Lung microvascular endothelial cell (primary cell): ENCODE measurements at places on chromosomes 16 and 17. TPM values are rescaled to one million over a fixed set of nuclear protein-coding genes. Genes with fewer than 3 reads are reported as not detected.

Gene CCDC78
- total RNA-seq, result 0.40 and 0.44 TPM in 2 replicates

GRCh38 chr17:47224966-47225365 lies 15.8 kb downstream of the MYL4 start:
- DNase-seq, result no peak

DNA sequence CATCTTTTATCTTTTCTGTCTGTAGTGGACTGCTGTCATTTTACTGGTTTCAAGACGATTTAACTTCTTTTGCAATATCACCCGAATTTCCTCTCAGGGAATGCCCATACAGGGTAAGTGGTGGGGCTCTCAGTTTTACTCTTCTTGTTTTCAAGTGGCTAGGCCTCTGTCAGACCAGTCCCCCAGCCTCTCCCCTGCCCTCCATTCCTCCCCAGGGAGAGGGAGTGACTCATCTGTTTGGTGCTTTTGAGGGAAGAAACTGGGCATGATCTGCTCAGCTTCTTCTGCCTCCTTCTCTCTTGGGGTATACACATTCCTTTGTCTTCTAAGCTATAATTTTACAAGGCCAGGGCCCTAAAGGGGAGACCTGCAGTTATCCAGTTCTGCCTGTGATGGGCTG lies 332.0 kb downstream of the CBLN1 start:
- DNase-seq, result no peak

- no peak for DNase-seq
Measured at GRCh38 chr17:8147805-8148404, 4.3 kb downstream of the PER1 start.

Gene MLKL
- 8.9 and 10.9 TPM in 2 replicates for total RNA-seq

Gene CCL1
- not detected in 2 replicates for total RNA-seq

Gene TPSG1
- not detected in 2 replicates for total RNA-seq

DNA sequence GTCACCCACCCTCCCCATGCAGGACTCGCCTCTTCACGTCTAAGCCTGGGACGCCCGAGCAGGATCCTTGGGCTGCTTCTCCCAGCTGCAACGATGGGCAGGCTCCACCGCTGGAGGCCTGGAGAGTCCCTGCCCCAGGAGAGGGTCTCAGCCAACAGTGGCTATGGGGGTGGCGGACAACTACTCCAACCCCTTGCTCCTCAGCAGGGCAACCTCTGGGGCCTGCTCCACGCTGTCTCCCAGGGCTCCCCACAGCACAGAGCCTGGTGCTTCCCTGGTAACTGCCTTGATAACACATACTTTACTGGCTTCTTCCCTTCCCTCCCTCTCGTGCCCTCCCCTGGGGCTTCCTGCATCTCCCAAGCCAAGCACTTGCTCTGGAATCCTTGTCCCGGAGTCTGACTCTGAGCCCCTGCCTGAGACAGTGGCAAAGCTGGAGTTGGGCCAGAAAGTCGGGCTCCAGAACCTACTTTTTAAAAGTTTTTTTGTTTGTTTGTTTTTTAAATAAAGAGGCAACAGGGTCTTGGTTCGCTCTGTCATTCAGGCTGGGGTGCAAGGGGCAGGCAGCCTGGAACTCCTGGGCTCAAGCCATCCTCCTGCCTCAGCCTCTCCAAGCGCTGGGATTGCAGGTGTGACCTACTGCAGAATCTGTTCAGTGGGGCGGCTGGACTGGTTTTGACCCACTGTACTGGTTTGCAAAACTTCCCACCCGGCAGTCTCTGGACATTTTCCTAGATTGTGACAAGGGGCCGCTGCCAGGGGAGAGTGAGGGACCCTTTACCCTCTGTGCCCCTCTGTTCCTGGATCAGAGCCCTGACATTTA lies 99.4 kb downstream of the TNFRSF13B start:
- DNase-seq, result no peak

Gene ST6GALNAC1
- total RNA-seq, result not detected in 2 replicates

GRCh38 chr17:79214940-79215604 lies 140.4 kb downstream of the ENGASE start:
- DNase-seq, result no peak

DNA sequence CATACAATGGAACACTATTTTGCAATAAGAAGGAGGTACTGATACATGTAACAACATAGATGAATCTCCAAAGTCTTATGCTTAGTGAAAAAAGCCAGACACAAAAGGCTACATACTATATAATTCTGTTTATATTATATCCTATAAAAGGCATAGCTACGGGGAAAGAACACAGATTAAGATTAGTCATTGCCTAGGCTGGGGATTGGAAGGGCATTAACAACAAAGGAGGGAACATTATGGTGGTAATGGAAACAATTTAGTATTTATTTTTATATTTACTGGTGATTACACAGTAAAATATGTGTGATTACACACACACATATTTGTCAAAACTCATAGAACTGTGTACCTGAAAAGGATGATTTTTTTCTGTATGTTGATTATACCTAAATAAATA lies 278.1 kb downstream of the ZFHX3 start:
- no peak for DNase-seq

DNA sequence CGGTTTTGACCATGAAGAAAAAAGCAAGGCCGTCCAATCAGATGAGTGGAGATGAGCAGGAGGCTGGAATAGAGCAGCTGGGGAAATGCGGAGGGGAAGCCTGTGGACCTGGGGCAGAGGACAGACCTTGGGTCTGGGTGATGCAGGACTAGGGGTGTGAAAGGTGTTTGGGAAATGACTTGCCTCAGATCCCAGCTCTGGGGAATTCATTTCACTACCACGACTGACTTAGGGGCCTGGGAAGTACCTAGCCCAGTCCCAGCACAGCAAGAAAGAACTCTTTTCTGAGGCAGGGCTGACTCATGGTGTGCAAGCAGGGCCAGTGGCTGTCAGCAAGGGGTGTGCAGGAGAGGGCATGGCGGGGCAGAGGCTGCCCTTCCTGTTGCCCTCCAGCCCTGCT lies 14.8 kb downstream of the DNAI2 start:
- DNase-seq, result no peak

- DNase-seq, result no peak
Measured at GRCh38 chr17:22507823-22508222, 815.5 kb downstream of the KCNJ18 start.

- peak; percentile 90 for DNase-seq
Measured at GRCh38 chr16:67872631-67873434, at the start of gene EDC4. Gene EDC4, plus strand, starts transcription at chr16:67873052. Its CDS starts 210 bp downstream, at chr16:67873262.

DNA sequence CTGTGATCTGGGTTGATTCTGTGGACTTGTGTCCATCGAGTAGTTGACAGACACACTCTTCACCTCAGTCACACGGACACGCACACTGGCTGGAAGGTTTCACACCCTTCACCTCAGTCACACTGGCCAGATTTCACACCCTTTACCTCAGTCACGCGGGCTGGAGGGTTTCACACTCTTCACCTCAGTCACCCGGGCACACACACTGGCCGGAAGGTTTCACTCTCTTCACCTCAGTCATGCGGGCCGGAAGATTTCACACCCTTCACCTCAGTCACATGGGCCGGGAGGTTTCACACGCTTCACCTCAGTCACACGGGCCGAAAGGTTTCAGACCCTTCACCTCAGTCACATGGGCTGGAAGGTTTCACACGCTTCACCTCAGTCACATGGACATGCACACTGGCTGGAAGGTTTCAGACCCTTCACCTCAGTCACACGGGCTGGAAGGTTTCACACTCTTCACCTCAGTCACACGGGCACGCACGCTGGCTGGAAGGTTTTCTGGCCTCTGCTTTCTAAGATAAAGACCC lies 96.2 kb downstream of the PGS1 start:
- DNase-seq, result no peak

DNA sequence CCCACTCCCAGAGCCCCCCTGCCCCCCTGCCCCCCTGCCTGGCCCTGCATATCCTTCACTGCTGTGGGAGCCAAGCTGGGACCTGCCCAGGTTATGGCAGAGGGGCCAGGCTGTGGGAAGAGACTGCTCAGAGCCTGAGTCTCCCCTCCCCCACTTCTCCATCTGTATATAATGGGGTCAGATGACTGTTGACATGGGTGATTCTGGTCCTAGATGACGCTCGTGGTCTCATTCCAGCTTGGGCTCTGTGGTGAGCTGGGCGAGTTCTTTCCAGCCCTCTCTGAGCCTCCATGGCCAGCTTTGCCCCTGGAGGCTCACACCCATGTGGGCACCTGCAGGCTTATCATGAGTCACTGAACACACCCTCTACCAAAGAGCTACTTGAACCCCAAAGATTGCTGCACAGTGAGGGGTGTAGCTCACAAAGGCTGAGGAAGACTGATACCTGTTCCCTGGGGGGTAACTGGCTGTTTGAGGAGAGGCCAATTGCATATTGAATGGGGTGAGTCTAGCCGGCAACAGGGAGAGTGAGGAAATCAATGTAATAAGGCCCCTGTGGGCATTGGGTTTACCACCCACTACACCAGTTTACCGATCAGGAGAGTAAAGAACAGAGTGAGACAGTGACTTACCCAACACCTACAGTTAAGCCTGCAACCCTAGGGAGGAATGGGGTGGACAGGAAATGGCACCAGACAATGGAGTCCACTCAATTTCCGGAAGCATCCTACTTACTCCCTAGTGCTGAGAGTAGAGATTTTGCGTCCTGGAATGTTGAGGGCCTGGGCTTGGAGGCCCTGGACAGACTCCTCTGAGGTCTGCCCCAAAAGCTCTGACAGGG lies 4.2 kb upstream of the SREBF1 start:
- peak; percentile 48 for DNase-seq

DNA sequence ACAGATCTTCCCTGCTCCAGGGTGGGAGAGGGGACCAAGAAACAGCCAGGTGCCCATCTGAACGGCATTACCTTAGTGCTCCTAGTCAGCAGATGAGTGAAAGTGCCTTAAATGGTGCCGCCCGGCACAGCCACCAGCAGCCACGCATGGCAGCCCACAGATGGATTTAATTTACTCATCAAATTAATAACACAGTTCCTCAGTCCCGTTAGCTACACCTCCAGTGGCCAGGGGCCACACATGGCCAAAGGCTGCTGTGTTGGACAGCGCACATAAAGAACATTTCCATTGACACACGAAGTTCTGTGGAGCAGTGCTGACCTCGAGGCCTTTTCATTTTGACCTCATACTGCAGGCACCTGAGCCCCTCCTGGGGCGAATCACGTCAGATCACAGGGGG lies 166.3 kb downstream of the CMIP start:
- DNase-seq, result peak; percentile 19

Gene MED31
- 5.7 and 6.7 TPM in 2 replicates for total RNA-seq

DNA sequence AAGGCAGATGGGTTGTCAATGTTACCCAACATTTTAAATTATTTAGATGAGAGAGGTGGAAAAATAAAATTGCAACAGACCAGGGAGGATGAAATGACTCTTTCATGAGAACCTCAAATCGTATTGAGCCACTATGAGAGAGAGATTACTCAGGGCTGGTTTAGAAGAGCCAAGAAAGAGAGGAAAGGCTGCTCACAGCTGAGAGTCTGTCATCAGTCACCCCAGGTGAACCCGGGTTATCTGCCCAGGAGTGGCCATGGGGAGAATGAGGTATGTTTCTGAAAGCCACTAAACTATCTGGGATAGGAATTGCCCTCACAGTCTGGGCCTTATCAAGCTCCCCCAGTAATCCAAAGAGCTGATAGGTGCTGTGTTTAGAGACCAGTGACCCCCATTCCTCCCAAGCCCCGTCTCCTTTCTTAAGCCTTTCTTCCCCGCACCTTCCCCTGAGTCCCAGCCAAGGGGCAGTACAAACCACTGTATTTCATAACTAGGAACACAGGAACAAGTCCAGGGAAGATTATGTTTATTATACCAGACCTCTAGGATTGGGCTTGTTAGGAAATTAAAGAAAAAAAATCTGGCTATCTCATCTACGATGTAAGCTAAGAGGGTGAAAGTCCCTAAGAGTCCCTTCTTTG lies 158.9 kb upstream of the NOL11 start:
- DNase-seq, result no peak

DNA sequence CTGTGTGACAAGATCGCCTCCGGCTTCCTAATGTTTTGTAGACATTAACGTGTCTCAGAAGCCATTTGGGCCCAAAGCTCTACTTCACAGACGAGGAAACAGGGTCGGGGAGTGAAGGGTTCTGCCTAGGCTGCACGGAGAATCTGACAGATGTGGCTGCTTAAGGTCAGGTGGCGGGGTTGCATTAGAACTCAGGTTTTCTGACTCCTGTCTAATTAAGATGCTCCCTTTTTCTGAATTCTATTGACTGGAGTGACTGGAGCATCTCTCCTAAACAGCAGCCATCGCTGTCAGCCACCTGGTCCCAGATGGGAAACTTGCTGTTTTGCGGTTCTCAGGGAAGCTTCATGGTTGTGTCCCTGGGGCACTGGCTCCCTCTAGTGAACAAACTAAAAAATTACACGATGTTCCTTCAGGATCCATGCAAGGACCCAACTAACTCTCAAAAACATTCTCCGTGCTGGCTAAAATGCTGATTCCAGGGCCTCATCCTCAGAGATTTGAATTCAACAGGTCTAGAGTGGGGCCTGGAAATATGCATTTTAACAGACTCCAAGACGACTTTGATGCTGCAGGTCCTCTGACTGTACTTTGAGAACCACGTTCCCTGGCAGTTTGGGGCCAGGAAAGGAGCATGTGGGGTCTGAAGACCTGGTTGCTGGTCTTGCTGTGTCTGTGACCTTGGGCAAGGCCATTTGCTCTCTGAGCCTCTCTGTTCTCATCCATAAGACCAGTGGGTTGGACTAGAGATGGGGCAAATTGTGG lies 117.4 kb downstream of the IRF8 start:
- DNase-seq, result peak; percentile 82

Gene LRRC46
- total RNA-seq, result not detected in 2 replicates

Gene CDC42EP4
- 3.8 and 7.2 TPM in 2 replicates for total RNA-seq

Gene PRSS53
- total RNA-seq, result 0.40 and 0.44 TPM in 2 replicates

DNA sequence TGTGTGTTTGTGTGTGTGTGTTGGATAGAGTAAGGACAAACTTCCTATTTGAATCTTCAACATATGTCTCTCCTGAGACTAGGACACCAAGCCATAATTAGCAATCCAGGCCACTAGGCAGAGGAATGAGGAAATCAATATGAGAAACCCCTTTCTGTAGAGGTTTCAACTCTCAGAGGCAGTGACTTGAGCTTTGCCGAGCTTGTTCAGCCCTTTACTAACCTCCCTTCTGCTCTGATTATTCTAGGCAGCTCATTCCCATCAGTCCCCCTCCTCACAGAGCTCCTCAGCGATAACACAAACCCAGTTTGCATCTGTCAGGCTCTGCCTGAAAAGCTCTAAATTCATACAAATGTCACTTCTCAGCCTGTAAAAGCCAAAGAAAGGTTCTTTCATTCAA lies 1030.3 kb downstream of the CDH8 start:
- no peak for DNase-seq

- no peak for DNase-seq
Measured at GRCh38 chr16:29777576-29778350, at the start of gene ZG16. Gene ZG16, plus strand, starts transcription at chr16:29778256. Its CDS starts 1,011 bp downstream, at chr16:29779267.

GRCh38 chr16:53737552-53737951 lies 33.6 kb downstream of the FTO start:
- DNase-seq, result no peak
